Panc1 (cell line): ENCODE measurements at places on chromosomes 3 and 15. TPM values are rescaled to one million over a fixed set of nuclear protein-coding genes. Genes with fewer than 3 reads are reported as not detected.

The WNT7A gene
- not detected for total RNA-seq

The KBTBD13 gene
- total RNA-seq, result not detected

The DCBLD2 gene
- 54.4 TPM for total RNA-seq

The GPR160 gene
- total RNA-seq, result 0.18 TPM

The FES gene
- total RNA-seq, result 0.64 TPM
